T-helper 22 cell (primary cell): ENCODE measurements at places on chromosomes 2 and 18.

DNA sequence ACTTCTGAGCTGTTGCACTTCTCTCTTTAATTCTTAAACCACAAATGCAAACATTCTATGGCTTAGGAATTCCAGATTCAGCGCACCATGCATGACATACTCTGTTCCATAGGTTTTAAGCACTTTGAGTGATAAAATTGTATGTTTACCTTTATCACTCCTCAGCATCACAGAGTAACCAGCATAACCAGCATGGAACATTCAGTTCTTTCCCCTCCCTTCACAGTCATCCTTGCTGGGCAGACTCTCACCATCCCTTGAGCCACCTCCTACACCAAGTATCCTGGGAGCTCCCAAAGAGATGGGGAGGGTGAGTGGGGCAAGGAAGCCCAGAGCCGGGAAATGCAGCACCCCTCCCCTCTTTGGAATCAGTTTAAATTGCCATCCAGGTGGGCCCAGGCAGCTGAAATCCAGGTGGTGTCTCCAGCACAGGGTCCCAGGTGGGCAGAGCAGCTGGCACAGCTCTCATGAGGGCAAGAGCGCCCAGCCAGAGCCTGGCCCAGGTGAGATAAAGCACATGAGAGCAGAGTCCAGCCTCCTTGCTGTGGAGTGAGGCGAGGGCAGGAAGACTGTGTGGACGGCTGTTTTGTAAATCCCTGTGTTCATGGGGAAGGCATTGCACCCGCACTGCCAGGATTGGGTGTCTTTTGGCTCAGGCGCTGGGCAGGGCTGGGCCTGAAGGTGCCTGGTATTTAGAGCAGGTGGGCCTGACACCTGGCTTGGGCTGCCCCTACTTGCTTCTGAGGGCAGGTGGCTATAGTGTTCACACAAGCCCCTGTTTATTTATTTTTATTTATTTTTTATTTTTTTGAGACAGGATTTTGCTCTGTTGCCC, 36.8 kb downstream of the LAMA3 start:
- no peak for DNase-seq

DNA sequence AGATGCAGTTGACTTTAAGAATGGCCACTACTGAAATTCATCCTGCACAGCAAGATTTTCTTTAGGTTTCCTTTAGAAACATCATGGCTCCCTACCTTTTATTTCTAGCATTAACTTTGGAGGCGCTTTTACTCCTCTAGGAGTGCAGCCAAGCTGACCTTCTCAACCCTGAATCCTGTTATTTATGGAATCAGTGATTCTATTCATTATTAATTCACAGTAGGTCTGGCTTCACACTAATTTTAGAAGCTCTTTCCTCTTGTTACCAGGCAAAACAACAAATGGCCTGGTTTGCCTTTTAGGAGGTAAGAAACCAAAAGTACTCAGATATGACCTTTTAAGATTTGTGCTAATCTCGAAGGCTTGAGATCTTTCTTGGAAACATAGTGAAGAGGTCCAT, 93.0 kb upstream of the PELI1 start:
- no peak for DNase-seq

- DNase-seq: no peak
These were observed 736.1 kb downstream of the GALR1 start for GRCh38 chr18:77985526-77986281.

- DNase-seq: no peak
These were observed 107.7 kb upstream of the MCFD2 start for GRCh38 chr2:47023332-47023731.
